Activated CD4-positive, CD25-positive, alpha-beta regulatory T cell (primary cell): ENCODE measurements at places on chromosomes 13 and 19.

GRCh38 chr19:1057176-1057855 lies 9.7 kb upstream of the ARHGAP45 start:
- no peak for DNase-seq

DNA sequence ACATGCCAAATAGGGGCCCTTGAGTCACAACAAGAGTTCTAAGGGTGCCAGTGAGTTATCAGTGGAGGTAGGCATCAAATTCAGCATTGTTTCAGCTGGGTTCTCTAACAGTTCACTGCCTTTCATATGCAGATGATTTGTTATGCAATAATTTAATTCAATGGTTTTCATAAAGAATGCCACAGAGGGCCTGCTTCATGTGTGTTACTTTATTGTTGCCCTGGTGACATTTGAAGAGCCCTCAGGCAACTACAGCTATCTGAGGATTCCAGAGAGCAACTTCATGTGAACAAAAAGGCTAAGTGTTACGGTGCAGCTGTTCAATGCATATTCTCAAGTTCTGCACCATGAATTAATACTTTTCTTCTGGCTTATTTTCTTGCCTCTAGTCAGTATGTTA lies 43.1 kb upstream of the STARD13 start:
- no peak for DNase-seq

GRCh38 chr19:57682226-57682766 lies 519 bp downstream of the ZNF551 start:
- DNase-seq: no peak

GRCh38 chr13:100197591-100198365 lies 108.9 kb downstream of the PCCA start:
- DNase-seq: no peak

DNA sequence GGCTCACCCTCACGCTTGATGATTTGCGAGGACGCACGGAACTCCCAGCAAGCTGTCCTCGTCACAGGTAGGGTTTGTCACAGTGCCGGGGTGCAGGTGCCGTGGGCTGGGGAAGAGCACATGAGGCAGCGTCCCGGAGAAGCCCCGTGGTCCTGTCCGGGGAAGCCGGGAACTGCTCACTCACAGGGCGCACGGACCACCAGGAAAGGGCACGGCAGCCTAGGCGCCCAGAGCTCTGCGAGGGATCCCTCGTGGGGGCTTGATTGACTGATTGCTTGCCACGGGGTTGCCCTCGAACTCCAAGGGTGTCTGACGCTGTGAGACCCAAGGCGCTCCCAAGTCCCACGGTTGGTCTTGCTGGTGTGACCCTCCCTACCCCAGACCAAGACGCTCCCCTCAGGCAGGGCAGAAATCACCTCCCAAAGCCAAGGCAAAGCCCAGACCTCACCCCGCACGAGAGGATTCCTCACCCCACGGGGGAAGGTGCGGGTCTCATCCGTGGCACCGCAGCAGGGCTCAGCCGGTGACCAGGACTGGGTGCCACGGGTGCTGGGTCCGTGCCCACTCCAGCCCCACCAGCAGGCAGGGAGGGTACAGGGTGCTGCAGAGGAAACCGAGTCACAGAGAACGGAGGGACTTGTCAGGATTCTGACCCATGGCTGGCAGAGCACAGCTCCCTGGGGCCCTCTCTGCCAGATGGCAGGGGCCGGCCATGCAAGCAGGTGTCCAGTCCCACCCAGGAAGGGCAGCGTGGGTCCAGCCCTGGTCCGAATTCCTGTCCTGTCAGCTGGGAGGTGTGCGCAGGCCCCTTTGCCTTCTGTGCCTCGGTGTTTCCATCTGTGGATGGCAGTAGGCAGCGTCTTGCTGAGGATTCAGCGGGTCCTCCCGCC lies 7.7 kb downstream of the C2CD4C start:
- DNase-seq: no peak

GRCh38 chr19:55638864-55639359 lies 1.9 kb upstream of the ZNF580 start:
- no peak for DNase-seq

DNA sequence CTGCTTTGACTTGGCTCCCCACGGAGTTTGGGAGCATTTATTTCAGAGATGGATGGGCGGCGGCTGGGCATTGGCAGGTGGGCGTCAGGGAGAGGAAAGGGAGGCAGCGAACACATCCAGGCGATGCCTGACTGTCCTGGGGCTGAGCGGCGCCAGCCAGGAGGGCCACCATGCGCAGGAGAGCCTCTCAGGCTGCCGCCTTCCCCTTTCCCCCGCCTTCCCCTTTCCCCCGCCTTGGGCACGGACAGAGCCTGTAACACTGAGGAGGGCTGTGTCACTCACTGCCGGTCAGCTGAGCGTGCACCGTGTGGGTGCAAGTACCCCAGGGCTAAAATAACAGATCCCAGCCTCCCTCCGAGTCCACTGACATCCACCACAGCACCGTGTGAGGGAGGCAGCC lies 11.4 kb downstream of the MCF2L start:
- DNase-seq: no peak

DNA sequence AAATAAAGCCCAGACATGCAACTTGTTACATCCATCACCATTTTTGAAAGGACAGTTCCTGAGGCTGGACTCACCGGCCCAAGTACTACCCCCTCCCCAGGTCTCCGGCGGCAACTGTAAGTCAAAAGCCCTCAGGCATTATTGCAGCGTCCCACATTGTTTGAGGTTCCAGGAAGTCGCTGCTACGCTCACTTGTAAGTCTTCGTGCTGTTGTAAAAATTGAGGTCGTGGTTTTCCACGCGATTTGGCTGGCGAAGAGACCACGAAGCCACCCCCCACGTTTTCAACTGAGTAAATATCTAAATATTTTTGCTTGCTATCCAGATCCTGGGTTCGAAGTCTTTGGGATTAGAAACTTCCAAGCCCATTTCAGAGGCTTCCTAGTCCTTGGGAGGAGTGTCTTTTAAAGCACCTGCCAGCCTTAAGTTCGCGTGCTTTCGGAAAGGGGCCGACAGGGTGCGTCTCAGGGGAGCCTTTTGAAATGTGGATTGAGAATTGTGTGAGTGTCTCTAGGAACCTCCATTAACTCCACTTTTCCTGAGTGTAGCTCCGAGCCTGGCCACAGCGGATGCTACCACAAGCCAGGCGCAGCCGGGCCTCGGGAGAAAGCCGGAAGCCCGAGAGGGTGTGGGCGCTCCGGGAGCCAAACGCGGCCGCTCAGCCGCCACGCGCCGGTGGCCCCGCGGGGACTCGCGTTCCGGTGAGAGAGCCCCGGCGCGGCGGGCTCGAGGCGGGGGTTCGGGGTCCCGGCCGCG lies 434 bp upstream of the FNDC3A start:
- DNase-seq: no peak

GRCh38 chr19:1445932-1446712 lies 3.8 kb upstream of the APC2 start:
- no peak for DNase-seq

- DNase-seq: no peak
These were observed 269.1 kb downstream of the NDFIP2 start for GRCh38 chr13:79749984-79750551.

DNA sequence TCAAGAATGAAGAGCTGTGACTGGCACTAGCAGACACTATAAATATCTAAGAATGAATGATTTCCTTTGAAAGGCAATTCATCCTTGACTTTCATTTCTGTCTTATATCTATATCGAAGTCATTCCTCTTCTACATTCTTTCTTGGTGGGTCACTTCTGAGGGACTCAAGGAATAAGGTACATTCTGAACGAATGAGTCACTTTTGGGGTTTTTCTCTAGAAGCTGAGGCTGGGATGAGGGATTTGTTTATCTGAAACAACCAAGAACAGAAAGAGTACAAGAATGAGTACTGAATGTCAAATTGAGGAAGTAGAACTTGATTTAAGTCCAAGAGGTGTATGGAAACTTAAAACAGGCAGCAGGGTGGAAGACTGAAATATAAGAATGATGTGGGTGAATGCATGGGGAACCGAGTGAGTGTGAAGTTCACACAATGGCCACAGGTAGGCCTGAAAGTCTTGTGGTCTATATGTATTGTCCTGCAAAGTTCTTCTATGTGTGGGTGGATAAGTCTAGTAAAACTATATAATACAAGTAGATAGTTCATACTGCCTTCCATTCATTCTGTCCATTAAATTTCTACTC lies 343.9 kb downstream of the OXGR1 start:
- no peak for DNase-seq

GRCh38 chr19:1618157-1619093 lies 13.2 kb upstream of the UQCR11 start:
- no peak for DNase-seq

DNA sequence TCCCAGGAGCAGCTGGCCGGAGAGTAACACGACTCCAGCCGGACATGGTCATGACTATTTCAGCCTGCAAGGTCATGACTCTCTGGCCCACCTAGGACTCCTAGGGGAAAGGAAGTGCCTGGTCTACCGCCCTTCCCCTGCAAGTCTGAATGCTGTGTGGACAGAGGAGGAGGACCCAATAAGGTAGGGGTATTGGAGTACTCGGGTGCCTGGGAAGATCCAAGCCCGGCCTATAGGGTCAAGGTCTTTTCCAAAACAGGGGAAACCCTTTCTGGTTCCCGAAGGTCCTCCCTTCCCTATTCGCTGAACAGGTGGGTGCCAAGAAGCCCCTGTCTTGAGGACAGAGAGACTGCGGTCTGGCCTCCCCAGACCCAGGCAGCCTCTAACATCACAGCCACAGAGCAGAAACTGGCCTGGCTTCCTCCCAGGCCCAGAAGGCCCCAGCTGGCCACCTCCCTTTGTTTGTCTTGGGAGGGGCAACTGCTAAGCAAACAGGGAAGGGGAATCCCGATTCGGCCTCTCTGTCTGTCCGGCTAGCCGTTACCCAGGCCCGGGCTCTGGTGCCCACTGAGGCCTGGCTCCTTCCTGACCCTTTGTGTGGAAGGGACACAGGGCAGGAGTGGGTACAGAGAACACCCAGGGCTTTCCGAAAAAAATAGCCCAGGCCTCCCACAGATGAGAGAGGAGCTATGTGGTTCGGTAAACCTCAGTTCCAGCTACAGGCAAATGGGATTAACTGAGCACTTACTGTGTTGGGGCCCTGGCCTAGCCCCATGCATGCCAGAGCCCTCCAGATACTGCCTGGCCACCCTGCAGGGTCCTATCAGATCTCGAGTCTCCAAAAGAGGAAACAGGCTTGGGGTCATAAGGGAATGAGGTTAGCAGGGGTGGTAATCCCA lies 5.2 kb upstream of the GRAMD1A start:
- DNase-seq: no peak

DNA sequence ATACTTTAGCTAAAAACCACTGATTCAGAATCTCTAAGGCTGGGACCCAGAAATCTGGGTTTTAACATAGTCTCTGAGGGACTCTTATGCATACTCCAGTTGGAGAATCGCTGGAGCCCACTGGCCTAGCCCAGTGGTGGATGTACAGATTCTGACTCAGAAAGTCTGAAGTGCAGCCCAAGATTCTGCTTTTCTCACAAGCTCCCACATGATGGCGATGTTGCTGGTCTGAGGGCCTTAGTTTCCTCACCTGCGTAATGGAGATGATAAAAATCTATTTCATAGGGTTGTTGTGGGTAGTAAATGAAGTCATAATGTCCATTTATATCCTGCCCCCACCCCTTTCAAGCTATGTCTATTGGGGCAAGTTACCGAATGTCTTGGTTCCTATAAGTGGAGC lies 7.7 kb upstream of the CDADC1 start:
- no peak for DNase-seq

DNA sequence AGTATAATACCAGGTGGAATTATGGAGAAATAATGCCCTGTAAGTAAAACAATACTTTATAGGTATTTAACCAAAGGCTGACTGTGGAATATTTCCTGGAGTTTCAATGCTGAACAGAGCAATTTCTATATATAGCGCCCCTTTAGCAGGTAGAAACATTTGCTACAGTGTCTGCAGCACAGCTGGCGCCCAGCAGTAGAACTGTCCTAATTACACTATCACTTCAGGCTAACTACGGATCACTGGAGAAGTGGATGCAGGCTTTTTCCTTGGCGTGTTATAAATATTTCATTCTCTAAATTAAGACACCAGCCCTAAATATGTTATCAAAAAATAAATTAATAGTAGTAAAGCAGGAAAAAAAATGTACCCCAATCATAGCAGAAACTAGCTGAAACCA lies 3.1 kb downstream of the SHISA2 start:
- no peak for DNase-seq

GRCh38 chr19:49104229-49104864 lies 9.8 kb upstream of the LIN7B start:
- no peak for DNase-seq

GRCh38 chr19:49772850-49773432 lies 6.1 kb downstream of the AP2A1 start:
- DNase-seq: no peak

- no peak for DNase-seq
These were observed 1299.2 kb upstream of the ATXN8OS start for GRCh38 chr13:68808456-68808855.

DNA sequence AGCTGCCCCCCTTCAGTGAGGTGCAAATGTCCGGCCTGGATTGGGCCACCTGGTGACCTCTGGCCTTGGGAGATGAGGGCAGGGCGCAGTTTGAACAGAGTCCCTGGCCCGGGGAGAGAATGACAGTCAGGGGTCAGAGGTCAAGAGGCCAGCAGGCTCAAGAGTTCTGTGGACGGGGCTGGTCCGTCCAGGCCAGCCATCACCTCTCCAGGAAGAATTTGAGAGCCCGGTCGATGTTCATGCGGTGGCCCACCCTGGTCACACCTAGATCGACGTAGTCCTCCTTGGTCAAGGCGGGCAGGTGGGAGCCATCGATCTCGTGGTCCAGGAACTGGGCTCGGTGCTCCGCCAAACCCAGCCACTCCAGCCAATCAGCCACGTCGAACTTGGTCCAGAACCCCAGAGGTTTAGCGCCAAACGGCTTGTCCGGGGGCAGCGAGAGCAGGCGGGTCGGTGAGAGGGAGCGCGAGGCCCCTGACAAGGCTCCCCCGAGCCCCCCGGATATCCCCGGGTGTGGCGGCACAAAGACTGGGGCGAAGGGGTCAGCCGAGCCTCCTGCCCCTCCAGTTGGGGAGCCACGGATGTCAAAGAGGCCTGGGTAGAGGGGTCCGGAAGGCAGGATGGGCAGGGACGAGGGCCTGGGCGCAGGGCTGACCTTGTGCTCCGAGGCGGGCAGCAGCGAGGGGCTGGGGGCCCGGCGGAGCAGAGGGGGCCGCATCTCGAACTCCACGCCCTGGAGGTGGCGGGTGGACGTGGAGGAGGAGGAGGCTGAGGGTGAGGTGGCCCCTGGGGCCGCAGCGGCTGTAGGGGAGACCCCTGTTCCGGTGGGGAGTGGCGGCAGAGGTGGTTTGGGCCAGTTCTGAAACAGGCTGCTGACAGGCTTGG lies 12.8 kb downstream of the C19orf81 start:
- DNase-seq: no peak
